Amygdala (tissue), 56 donors: ENCODE measurements at places on chromosomes 4 and X.

DNA sequence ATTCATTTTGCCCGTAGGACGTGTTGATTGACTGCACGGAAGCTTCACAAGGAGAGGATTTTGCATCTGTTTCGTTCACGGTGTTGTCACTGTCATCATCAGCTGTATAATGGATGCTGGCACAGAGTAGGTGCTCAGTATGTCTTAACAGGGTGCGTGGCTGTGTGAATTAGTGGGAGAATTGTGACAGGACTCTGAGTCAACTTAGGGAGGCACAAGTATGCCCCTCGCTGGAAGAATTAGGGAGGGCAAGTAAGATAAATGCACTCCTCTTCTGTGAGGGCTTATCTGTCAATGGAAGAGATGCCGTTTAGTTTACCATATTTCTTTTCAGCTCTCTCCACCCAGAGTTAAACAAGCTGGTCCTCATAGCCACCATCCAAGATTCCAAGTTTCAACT, 107.2 kb downstream of the TRIML1 start:
- DNase-seq = no peak

- no peak for DNase-seq
Measured at GRCh38 chr4:7472442-7473013, 37.8 kb upstream of the PSAPL1 start.

GRCh38 chrX:109856974-109857373, 123.9 kb upstream of the ACSL4 start:
- DNase-seq = no peak

GRCh38 chrX:150036181-150036580, 97.9 kb upstream of the EOLA2 start:
- DNase-seq = no peak

- no peak for DNase-seq
Measured at GRCh38 chr4:109041463-109042360, 260.7 kb downstream of the COL25A1 start.

GRCh38 chr4:40749717-40750460, at the start of gene NSUN7:
Gene NSUN7 (plus strand): TSS chr4:40749955. CDS start chr4:40750694, 739 bp downstream.
- no peak for DNase-seq

DNA sequence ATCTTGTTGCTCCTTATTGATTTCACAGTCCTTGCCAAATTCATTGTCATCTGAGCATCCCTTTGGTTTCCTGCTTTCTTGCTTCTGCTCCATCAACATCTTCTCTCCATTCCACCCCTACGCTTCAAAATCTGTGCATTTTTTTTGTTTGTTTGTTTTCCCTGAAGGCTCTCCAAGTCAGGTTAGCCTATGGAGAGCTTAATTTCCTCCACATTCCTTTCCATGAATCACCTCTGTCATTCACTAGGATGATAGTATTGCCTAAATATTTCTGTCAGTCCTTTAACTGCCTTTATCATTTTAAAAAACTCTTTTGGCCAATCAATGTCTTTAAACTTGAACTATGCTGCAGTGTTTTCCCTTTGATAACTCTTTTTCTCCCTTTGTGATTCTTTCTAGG, 67.7 kb downstream of the PPARGC1A start:
- DNase-seq = no peak

- no peak for DNase-seq
Measured at GRCh38 chr4:129218897-129219296, 122.9 kb downstream of the C4orf33 start.

DNA sequence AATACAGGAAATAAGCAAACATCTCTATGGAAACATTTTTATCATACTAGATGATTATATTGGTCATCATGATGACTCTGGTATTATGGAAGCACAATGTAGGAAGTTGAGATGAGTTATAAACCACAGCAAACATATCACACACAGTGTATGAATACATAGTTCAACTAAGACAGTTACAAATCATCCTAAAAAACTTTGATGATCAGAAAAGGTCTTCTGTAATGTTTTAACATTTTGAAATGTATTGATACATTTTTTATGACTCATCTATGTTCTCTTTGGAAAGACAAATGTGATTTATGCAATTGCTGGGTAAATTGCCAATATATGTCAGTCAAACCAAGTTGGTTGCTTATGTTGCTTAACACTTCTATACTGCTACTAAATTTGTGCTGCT, 4.8 kb downstream of the CXCL3 start:
- DNase-seq = no peak

- DNase-seq = no peak
Measured at GRCh38 chr4:84901740-84902281, 64.7 kb downstream of the WDFY3 start.

GRCh38 chr4:148790691-148791090, 348.5 kb upstream of the NR3C2 start:
- no peak for DNase-seq

GRCh38 chr4:84126061-84126787, 372.9 kb downstream of the NKX6-1 start:
- no peak for DNase-seq

DNA sequence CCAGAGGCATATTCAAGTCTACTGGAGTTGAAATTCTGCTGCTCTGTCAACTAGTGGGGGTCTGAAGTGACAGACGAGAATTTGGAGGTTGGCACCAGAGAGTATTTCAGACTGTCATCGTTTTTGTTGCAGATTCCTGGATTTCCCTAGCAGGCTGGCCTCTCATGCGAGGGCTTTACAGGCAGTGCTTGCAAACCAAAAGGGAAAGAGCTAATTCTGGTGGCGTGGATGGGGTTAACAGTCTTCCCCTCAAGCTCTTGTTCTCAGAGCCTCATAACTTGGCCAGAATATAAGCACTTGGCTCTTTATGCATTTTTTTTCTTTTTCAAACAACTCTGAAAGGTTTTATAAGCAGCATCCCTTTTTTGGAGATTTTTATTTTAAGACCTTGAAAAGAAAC, at the start of gene SPARCL1:
SPARCL1 (minus strand) TSS at position 190 of the 400 bp plus-strand sequence. CDS start 29,802 bp downstream, outside the sequence.
- DNase-seq = no peak

DNA sequence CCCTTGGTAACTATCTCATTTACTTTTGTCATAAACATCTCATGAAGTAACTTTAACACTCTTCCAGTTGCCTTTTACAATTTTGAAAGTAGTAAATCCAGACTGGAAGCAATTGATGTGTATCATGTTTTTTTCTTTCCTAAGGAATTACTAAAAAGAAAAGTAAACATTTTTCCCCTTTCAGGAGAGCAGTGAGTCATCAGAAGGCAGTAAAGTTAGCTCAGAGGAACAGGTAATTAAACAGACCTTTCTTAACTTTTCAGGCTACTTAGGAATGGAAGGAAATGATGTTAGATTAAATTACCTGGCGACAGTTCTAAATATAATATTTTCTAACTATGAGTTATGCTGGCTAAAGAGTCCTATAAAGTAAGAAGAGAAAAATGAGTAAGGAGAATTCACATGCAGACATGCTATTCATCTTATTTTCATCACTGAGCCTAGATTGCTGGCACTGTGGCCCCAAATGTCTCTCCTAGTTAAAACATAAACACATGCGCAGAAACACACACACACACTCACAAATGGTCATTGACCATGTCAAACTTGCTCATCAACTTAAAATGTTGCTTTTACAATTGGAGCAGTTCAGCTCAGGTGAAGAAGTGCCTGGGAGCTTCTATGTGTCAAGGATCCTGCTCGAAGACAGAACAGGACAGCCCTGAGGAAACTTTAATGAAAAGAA, 9.3 kb downstream of the DMP1 start:
- no peak for DNase-seq

DNA sequence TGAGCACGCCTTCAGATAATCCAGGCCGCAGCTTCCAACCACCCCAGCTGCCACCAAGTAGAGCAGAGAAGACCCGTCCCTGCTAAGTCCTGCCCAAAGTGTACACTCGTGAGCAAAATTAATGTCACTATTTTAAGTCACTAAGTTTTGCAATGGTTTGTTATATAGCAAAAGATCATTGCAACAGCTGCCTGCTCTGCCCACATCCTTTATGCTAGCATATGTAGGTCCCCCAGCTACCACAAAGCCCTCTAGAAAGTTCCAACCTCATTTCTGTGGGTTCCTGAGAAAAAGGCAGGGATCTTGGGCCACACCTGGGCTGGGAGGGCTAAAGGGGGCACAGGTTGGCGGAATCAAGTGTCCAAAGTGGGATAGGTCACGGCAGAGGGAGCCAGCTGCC, 346.9 kb downstream of the BCOR start:
- DNase-seq = no peak

- DNase-seq = no peak
Measured at GRCh38 chr4:133081246-133081645, 67.8 kb upstream of the PCDH10 start.

DNA sequence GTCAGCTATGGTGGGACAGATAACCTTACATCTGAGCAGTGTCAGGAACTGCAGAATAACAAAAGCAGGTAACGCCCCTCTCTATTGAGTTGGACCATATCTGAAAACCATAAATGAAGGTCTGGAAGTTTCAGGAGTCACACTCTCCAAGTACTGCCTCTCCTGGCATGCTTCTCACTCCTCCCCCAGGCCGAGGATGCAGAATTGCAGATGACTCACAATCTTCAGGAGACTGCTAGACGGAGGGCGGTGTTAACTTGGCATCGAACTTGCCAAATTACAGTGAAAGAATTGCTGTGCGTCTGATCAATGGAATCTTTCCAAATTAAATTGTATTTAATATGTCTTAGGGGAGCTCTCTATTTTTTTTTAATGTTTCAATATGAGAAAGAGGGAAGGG, 67.1 kb upstream of the TRIM2 start:
- DNase-seq = no peak

GRCh38 chr4:6390356-6390755, 82.1 kb downstream of the PPP2R2C start:
- DNase-seq = peak; percentile 54
